Omental fat pad (tissue), 4 donors: ENCODE measurements at places on chromosomes 2 and 18.

- DNase-seq: no peak
Measured at GRCh38 chr2:159968279-159968900, 94.0 kb downstream of the PLA2R1 start.

- DNase-seq: no peak
Measured at GRCh38 chr2:241036397-241036963, 38.1 kb downstream of the SNED1 start.

- no peak for DNase-seq
Measured at GRCh38 chr2:126748929-126749518, 93.1 kb downstream of the GYPC start.

GRCh38 chr2:23065936-23066335 is 319.0 kb upstream of the KLHL29 start:
- DNase-seq: no peak

GRCh38 chr18:58401191-58401590 is 227.7 kb downstream of the ALPK2 start:
- DNase-seq: no peak

DNA sequence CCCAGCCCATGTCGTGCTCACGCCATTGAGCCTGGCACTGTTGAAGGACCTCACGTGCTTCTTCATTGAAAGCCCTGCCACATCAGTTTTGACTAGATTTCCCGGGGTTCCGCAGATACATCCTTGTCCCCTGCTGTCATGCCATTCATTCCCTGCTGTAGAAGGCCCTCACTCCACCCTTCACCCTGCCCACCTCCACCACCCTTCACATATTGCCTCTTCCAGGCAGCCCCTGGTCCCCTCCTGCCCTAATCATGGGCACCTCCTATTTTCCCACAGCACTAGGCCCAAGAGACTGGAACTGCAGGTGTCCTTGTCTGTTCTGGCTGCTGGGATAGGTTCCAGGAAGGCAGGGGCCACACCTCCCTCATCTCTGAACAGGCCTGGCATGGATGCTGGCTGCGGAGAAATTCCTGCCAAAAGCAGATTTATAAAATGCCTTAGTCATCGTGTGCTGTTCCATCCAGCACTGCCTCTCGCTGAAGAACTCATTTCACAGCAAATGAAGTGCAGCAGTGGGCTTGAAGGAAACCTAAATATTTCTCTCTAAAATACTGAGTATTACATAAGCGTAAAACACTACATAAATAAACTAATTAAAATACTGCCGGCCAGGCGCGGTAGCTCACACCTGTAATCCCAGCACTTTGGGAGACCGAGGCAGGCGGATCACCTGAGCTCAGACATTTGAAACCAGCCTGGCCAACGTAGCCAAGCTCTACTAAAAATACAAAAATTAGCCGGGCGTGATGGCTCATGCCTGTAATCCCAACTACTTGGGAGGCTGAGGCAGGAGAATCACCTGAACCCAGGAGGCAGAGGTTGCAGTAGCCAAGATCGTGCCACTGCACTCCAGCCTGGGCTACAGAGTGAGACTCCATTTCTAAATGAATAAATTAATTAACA is 38.4 kb downstream of the EIF4E2 start:
- DNase-seq: no peak

GRCh38 chr18:56541793-56542192 is 96.6 kb downstream of the TXNL1 start:
- DNase-seq: no peak

GRCh38 chr2:80058562-80058961 is 246.0 kb downstream of the LRRTM1 start:
- no peak for DNase-seq

GRCh38 chr18:66795051-66795450 is 191.2 kb upstream of the CDH19 start:
- no peak for DNase-seq

- no peak for DNase-seq
Measured at GRCh38 chr18:66495844-66496243, 108.0 kb downstream of the CDH19 start.

GRCh38 chr2:179854891-179855290 is 6.5 kb downstream of the ZNF385B start:
- DNase-seq: no peak

DNA sequence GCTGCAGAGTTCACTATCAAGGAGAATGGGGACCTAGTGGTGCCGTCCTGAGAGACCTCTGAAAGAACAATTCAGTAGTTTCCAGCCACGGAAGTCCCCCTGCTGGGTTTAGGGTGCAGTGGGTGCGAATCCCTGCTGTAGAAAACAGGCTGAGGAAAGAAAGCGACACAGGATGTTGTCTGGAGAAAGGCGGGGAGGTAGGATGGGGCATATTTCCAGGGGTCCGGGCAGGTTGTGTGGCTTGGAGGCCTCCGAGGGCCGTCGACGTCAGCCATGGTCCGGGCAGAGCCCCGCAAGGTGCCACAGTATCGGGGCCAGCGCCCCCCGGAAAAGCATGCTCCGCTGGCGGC is 807 bp upstream of the CREB1 start:
- no peak for DNase-seq

DNA sequence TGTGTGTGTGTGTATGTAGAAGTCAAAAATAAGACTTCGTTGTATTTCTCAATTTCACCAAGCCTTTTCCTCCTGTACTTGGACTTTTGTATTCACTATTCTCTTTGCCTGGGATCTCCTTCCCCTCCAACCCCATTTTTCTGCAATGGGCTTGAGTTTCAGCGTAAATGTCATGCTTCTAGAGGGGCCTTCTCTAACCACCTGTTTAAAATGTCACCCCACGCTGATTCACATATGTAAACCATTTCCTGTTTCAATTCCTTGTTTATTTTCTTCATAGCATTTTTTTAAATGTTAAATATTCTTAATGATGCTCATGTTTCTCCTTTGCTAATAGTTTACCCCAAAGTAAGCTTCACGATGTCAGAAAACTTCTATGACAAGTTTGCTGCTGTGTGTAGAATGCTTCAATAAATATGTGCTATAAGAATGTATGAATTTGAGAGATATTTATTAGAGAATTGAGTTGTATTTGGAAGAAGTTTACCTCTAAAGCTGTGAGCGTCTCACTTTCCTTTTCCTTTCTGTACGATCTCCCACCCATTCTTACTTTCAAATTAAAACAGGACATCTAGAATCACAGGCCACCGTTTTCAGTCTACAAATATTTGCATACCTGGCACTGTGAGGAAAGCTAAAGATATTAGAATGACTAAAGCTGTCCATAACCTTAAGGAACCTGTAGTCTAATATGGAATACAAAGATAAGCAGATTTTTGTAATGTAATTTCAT is 762.4 kb downstream of the LRRTM4 start:
- no peak for DNase-seq

GRCh38 chr2:68766376-68766845 is 31.8 kb downstream of the ARHGAP25 start:
- DNase-seq: no peak

DNA sequence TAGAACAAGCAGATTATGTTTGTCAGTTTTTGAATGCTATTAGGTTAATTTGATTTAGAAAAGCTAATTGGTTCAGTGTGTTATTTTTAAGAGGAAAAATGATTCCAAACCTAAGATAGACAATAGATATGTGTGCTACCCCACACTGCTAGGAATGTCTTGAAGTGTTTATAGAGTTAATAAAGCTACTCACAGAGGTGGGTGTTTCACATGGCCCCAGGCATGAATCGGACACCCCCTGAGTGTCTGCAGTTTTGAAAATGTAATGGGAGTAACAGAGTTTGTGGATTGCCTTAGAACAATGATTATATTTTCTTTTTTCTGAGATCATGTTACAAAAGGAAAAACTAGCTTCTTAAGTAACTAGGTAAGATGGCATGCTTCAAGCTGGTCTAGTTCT is 348.3 kb downstream of the ADCYAP1 start:
- DNase-seq: no peak

GRCh38 chr2:215355801-215356200 is 43.9 kb downstream of the ATIC start:
- DNase-seq: no peak

DNA sequence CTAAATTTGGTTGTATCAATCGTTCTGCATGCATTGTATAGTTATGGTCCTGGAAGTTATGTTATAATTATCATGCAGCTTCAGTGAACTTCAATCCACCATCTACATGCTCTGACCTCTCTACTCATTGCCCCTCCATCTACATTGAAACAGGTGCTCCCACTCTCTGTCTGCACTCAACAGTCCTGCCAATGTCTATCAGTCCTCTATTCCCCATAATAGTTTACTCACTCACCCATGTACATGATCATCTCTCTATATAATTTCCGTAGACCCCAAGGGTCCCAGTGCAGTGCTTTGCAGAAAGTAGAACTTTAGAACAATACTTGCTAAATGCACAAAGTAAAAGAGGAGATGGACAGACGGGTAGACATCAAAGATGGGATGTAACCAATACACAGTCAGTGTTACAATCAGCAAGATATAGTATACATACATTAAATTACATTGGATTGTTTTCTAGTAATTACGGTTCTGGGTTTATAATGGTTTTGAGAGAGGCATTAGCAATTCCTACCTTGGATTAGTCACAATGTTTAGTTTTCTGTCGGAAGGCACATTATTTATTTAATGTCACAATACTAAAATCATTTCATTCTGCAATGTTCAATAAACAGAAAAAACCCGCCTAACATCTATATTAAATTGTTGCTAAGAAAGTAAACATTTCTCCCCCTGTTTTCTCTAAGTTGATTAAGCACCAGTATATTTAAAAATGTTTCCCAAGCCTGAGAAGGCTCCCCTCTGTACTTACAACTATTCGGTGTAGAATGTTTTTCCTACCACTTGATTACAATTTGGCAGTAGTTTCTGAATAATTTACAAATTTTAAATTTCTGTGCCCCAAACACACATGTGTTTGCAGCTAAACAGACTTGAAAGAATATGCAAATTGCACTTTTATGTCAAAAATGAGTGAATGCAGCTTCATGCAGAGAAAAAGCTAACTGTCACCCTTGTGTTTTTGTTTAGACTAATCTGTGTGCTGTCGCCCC is 94.4 kb upstream of the SIX2 start:
- DNase-seq: no peak

DNA sequence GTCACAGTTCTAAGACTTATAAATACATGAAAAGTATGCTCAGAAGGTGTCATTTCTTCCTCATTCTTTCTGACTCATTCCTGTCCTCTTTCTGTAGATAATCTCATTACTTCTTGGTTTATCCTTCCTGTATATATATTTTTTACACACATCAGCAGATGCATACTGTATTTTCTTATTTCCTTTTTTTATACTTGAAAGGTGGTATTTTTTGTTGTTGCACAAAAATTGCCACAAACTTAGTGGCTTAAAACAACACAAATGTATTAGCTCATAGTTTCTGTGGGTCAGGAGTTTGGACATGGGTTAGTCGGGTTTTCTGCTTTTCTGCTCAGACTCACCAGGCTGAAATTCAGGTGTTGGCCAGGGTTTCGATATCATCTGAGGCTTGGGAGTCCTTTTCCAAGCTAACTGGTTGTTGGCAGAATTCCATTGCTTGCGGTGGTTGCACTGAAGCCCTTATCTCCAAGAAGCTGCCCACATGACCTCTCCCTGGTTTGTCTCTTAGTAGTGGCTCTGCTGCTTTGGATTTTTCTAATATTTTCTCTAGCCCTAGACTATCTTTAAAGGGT is 162.6 kb downstream of the FMNL2 start:
- DNase-seq: no peak

GRCh38 chr2:174334781-174335251 is at the start of gene SP9:
Gene SP9, plus strand, starts transcription at chr2:174334954. Its CDS starts 139 bp downstream, at chr2:174335093.
- no peak for DNase-seq

- DNase-seq: no peak
Measured at GRCh38 chr2:164542581-164543021, 78.7 kb downstream of the GRB14 start.

GRCh38 chr18:966759-967576 is 62.3 kb downstream of the ADCYAP1 start:
- no peak for DNase-seq

DNA sequence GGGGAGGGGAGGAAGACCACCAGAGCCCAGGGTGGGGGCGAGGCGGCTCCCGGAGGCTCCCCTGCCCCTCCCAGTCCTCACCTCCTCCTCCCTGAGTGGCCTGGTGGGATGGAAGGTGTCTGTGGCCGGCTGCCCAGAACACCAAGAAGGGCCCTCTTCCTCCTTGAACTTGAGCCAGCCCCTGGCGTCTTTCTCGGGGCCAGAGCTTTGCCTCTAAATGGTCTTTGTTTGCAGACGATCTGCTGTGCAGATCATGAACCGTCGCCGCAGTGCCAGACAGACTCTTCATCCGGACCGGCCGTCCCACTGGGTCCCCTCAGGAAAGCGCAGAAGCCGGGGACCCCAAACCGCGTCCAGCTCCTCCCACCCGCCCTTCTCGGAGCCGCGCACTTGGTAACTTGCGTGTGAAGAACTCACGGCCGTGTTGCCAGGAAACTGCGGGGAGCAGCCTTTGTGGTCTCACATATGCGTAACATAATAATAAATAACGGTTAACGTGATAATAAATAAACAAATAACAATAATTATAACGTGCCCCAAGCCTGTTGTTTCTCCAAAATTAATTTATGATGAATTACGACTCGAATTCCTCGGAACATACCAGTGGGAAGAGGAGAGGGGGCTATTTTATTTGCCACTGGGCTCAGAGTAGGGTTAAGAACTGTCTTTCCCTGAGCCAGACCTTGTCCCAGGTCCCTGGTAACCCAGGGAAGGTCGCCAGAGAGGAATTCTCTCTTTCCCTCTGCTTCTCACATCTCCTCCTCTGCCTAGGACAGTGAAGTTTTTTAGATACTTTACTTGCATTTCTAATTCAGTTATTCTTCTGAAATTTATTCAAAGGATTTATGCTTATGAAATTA is 41.0 kb downstream of the PTGR3 start:
- DNase-seq: no peak

DNA sequence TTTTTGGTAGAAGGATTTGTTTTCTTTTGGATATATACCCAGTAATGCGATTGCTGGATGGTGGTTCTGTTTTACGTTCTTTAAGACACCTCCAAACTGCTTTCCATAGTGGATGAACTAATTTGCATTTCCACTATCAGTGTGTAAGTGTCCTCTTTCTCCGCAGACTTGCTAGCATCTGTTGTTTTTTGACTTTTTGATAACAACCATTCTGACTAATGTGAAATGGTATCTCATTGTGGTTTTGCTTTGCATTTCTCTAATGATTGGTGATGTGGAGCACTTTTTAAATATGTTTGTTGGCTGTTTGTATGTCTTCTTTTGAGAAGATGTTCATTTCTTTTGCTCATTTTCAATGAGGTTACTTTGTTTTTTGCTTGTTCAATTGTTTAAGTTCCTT is 260.9 kb upstream of the CWC22 start:
- DNase-seq: no peak

GRCh38 chr18:10514601-10515000 is 11.2 kb upstream of the NAPG start:
- DNase-seq: no peak
